ENCODE measurements at places on chromosomes 11 and 22.

- DNase-seq, result no peak
Measured at GRCh38 chr22:34904486-34904885, 161.5 kb upstream of the ISX start.

DNA sequence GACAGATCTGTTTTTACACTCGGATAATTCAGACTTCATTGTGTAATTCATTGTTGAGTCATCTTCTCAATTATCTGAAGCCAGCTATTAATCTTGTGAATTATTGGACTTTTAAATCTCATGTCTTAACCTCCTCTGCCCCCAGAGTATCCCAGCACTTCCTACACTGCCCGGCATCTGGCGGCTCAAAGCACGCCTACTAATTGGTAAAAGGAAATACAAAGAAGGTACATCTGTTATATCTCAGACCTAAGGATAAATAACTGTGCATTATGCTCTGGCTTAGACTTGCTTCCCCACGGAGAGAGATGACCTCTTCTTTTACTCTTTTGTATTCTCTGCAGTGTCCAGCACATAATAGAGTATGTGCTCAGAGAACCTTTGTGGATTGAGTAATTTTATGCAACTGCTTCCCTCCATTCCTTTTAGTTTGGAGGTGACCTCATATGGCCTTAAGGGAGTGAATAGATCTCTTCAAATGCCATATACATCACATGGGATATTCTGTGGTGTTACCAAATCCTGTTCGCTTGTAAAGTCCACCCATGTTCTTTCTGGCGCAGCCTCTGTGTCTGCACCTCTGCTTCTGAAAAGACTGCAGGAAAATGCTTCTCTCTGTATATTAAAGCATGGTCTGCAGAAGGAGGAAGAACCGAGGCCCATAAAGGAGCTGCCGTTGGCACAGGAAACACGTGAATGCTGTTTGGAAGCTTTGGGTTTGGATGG lies 125.6 kb upstream of the SORL1-AS1 start:
- no peak for DNase-seq

GRCh38 chr11:79119491-79120284 lies 321.1 kb downstream of the TENM4 start:
- DNase-seq, result no peak

- DNase-seq, result no peak
Measured at GRCh38 chr22:41822317-41823057, 10.4 kb upstream of the SREBF2 start.

DNA sequence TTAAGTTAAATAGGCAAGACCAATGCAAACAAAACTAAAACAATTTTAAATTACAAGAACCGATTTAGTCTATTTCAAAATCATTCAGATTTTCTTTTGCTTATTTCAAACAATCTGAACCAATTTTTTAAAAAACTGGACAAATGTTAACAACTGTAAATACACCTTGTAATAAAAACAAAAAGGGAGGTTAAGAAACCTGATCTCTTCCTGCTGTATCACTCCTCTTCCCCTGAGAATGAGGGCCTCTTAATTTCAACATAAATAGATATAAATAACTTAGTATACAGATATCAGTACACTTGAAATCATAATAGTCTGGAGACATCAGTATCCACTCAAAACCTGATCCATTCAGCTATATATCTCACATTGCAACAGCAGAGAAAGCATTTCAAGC lies 346.6 kb downstream of the TTC28 start:
- DNase-seq, result no peak

GRCh38 chr22:18012531-18012930 lies 11.8 kb downstream of the MICAL3 start:
- DNase-seq, result no peak

DNA sequence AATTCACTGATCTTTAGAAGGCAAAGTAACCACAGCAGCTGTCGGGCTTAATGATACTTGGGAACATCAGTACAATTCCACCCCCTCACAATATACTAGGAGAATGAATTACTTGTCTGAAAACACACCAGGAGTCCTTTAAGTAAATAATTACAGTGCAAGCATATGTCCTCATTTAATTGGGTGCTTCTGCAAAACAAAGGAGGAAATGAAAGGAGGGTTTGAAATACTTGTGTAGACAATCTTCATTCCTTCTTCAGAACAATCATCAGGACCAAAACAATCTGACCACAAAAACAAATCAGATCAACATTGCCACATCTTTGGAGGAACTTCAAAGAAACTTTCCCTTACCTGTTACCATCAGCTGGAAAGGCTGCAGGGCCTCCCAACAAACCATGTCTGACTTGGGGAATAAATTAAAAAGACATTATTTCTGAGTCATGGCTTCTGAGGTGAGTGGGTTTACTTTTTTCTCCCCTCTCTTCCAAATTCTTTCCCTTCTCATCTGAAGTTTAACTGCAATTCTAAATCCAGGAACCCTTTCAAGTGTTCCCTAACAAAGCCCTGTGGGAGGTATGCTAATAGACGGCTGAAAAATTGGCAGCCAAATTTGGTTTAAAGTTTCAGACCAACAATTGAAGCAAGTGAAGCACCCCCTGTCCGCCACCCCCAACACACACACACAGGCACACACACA lies 12.5 kb upstream of the CCDC117 start:
- DNase-seq, result no peak

DNA sequence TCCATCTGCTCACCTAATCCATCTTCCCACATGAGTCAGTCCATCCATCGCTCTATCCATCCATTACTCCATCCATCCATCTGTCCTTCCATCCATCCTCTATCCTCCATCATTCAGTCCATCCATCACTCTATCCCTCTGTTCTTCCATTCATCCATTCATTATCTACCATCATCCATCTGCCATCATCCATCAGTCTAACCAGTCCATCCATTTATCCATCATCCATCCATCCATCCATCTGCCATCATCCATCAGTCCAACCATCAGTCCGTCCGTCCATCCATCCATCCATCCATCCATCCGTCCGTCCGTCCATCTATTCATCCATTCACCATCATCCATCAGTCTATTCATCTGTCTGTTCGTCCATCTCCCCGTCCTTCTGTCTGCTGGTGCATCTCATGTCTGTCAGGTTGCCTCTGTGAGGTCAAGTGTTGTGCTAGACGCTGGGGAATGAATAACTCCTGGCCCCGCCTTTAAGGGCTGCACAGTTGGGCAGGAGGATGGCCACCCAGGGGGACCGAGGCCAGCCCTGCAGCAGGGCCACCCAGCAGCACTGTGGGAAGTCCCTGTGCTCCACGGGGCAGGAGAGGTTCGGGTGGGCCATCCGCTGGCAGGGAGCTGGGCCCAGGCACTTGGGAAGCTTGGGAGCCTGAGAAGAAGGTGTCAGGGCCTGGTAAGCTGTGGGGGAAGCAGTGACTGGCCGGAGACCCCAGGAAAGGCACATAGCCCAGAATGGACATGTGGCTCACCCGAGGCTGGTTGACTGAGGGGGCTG lies 137.1 kb downstream of the CTTN start:
- DNase-seq, result no peak

- no peak for DNase-seq
Measured at GRCh38 chr11:68942095-68942620, 38.5 kb downstream of the IGHMBP2 start.

DNA sequence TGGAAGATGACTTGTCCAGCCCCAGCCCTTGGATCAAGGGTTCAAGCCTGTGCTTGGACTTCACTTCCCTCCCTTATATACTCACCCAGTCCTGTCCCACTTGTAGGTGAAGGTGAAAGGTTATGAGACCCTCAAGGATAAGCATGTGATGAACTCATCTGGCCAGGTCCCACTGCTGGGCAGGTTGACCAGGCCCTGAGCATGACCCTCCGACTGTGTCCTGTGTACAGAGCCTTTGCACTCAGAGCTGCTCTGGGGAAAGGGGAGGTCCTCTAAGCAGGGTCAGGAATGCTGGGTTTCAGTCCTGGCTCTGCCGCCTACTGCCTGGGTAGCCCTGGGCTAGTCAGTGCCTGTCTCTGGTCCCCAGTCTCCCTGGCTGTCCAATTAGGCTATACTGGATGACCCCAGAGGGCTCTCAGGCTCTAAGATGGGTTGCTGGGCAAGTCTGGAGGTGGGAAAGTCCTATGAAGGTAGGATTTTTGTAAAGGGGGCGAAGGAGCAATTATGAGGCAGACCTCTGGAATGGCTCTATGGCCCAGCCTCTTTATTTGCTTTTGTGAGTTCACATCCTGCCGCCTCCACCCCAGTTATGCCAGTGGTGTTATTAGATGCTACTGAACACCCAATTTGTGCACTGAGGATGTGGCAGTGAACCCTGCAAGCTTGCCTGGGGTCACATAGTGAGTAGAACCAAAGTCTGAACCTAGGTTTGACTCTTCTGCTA lies 14.1 kb downstream of the DGAT2 start:
- no peak for DNase-seq

DNA sequence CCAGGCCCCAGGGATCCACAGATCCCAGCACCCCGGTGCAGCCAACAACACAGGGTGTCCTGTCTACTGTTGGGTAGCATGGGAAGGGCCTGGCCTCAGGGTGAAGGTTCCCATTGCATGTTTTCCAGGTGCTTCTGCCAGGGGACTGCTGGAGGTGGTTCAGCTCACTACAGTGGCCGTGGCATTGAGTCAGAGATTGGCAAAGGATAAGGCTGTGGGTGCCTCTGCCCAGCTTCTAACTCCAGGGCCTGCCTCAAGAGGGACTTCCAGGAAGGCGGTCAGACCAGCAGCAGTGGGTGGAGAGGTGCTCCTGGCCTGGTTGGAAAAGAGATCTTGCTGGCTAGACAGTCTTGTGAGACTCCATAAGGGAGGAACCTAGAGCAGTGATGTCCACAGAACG lies 20.9 kb downstream of the CSNK1E start:
- no peak for DNase-seq

DNA sequence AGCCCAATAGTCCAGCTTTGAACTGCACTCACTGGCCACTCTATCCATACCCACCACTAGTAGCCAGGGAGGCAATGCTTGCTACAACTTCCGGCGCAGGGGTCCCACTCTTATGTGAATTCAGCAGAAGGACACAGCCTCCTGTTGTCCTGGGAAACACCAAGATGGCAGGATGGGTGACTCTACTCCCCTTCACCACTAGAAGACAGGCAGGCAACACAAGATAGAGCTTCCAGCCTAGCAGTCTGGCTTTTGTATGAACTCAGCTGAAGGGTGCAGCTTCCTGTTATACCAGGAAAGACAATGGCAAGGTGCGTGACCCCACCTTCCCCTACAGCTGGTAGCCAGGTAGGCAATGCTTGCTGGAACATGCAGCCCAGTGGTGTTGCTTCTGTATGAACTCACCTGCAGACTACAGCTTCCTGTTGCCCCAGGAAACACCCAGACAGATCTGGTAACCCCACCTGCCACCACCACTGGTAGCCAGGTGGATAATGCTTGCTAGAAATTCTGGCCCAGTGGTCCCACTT lies 205.2 kb upstream of the KIRREL3 start:
- DNase-seq, result no peak

- DNase-seq, result no peak
Measured at GRCh38 chr22:47059701-47060161, 297.3 kb downstream of the TBC1D22A start.

DNA sequence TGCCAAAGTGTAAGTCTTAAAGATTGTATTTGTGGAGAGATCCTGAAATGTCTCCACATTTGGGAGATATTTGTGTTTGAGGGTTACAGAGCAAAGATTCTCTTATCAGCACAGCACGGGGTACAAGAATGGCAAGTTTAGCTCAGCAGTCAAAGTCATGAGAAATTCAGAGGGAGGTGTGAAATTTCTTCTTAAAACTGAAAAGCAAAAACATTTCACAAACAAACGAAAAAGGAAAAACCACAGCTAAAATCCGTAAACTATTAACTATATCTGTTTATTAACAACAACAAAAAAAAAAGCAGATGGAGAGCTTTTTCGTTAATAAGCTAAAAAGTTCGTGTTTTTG lies 40.9 kb upstream of the ETS1 start:
- no peak for DNase-seq

DNA sequence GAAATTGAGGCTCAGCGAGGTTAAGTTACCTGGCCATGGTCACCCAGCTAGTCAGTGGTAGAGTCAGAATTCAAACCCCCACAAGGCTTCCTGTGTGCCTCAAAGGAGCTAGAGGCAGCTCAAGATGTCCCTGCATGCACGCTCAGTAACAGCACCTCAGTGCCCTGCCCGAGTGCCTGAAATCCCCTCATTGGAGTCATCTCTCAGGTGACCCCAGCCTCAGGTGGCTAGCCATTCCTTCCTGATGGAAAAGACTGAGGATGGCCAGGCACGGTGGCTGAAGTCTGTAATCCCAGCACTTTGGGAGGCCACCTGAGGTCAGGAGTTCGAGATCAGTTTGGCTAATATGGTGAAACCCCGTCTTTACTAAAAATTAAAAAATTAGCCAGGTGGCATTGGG lies 36.9 kb downstream of the LIF start:
- DNase-seq, result no peak

DNA sequence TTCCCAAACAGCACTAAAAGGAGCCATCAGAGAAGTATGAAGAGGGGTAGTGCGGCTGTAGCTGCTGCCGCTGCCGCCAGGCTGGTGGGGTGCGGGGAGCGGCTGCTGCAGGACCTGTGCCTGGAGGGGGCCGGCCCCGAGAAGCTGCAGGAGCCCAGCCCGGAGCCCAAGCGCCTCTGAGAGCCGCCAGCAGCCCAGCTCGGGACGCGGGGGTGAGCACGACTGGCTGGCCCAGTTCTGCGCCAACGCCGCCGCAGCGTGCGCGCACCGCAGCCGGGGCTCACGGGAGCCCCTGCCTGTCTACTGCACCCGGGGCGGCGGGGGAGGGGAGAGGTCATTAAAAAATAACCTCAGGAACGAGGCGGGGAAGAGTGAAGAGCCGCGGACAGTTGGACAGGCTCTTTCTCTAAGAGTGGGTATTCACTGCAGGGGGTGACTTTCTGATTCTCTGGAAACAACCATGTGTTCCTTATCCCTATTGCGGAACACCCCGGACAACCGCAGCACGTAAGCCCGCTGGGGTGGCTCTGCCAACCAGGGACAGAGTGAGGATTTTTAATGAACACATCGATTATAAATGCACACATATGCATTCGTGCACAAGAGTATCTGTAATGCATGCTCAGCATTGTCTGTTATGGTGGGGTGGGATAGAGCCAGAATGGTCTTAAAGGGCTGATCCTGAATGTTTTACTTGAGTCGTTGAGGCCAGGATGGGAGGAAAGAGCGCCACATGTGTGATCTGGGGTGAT lies 453 bp downstream of the GAS2 start:
- DNase-seq, result no peak

DNA sequence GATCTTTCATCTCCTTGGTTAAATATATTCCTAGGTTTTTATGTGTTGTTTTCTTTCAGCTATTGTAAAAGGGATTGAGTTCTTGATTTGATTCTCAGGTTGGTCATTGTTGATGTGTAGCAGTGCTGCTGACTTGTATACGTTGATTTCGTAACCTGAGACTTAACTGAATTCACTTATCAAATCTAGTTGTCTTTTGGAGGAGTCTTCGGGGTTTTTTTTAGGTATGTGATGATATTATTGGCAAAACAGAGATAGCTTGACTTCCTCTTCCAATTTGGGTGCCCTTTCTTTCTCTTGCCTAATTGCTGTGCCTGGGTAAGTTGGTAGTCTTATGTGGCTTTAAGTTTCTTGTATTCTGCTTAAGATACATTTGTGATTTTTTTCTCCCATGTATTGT lies 52.8 kb downstream of the CBL start:
- DNase-seq, result no peak

Data from activated CD4-positive, CD25-positive, alpha-beta regulatory T cell (primary cell).